Activated CD4-positive, CD25-positive, alpha-beta regulatory T cell (primary cell): ENCODE measurements at places on chromosomes 12 and 14.

DNA sequence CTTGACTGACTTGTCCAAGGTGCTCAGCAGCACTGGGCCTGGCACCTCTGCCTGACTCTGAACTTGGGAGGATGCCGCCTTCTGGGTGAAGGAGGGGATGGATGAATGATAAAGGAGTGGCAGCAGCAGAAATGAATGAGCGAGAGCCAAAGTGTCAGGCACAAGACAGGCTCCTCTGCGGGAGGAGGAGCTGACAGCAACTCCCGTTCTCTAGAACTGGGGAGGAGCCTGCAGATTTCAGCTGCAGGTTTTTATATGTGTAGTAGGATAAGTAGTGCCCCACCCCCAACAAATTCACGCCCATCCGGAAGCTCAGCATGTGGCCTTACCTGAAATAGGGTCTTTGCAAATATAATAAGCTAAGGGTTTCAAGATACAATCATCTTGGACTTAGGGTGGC lies 33.1 kb downstream of the SLC8B1 start:
- no peak for DNase-seq

DNA sequence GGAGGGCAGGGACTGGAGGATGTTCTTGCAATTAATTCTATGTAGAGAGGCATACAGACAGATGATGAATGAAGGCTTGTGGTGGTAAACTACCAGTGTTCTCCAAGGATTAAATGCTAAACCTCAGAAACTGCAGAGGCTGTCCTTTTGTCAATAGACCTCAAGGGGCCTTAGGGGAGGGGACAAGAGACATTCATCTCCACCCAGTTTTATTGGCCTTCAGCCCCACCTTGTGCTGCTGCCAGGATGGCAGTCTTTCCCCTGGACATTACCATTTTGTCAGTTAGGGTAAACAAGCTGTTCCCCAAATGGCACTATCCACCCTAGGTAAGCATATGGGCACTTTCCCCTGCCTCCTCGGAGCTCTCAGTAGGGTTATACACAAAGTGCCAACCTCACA lies 4.9 kb upstream of the SMAGP start:
- DNase-seq, result no peak

- no peak for DNase-seq
These were observed 313.0 kb upstream of the RTL1 start for GRCh38 chr14:101216366-101217079.

- DNase-seq, result peak; percentile 58
These were observed 1.0 kb upstream of the DDX23 start for GRCh38 chr12:48852734-48853688.

GRCh38 chr14:94278731-94279130 lies 14.3 kb downstream of the SERPINA10 start:
- no peak for DNase-seq

DNA sequence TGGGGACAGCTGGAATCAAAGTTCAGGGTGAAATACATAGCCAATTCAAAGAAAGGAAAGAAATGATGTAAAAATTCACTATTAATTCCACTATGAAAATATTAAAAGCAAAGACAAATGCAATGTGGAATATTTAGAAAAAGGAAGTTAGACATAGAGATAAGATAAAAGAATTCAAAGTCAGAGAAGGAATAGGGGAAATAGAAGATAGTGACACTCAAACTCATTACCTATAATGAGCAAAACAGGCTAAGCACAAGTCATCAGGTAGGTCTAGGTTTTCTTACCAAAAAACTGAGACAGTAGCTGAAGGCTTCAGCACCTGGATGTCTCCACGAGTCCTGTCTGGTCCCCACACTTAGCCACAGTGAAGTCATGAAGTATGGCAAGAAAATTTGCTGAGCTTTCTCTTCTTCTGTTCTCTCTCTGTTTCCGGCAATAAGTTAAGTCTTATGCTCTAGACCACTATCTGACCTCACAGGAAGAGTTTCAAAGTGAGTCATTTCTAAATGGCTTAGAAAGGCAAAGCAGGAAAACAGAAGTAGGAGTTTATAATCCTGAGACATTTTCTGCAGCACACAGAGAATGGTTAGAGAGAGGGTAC lies at the start of gene C3AR1:
Gene C3AR1, minus strand, starts transcription at position 369 of the 604 bp plus-strand sequence. CDS start 6,174 bp downstream, outside the sequence.
- DNase-seq, result no peak

- DNase-seq, result no peak
These were observed 903 bp downstream of the C12orf76 start for GRCh38 chr12:110047297-110047940.

DNA sequence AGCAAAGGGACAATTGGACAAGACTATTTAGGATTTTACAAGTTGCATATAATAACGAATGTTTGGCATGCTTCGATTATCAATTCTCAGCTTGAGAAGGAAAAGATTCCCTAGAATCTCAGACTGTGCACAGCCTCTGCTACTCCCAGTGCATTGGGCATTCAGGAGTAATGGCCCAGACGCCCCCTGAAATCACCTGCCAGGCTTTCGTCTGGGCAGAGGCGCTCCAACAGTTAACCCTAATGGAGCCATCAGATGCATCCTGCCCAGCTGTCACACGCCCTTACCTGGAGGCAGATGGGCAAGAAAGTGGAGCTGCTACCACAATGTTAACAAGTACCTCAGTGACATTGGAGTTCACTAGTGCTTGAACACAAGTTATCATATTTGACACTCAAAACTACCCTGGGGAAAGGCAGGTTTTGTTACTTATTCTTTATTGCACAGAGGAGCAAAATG lies 927 bp upstream of the LRP6 start:
- DNase-seq, result no peak

DNA sequence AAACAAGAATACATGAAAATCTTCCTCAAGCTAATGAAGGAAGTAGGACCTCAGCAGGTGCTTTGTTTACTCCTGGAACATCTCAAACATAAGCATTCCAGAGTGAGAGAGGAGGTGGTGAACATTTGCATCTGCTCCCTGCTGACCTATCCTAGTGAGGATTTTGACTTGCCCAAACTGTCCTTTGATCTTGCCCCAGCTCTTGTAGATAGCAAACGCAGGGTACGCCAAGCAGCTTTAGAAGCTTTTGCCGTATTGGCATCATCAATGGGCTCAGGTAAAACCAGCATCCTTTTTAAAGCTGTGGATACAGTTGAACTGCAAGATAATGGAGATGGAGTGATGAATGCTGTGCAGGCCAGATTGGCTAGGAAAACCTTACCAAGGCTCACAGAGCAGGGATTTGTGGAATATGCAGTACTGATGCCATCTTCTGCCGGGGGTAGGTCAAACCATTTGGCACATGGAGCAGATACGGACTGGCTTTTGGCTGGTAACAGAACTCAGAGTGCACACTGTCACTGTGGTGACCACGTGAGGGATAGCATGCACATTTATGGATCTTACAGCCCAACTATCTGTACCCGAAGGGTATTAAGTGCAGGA lies 1.9 kb downstream of the TOGARAM1 start:
- DNase-seq, result no peak

GRCh38 chr12:15165012-15165659 lies 56.1 kb downstream of the RERG start:
- no peak for DNase-seq

DNA sequence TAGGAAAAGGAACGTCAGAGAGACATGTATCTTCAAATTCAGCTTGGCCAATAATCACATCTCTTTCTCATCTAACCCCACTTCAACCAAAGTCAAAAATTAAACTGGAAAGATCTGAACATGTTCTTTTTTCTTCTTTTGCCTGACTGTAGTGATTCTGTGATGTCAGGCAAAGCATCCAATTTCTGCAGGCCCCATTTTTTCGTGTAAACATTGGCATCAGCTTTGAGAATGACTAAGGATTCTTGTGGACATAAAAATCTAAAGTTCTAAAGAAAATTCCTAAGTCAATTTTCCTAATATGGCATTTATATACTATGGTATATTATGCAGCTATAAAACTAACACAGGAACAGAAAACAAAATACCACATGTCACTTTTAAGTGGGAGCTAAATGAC lies 89.1 kb downstream of the STXBP6 start:
- no peak for DNase-seq

- DNase-seq, result no peak
These were observed 86.5 kb upstream of the FOXN3 start for GRCh38 chr14:89503431-89503996.

DNA sequence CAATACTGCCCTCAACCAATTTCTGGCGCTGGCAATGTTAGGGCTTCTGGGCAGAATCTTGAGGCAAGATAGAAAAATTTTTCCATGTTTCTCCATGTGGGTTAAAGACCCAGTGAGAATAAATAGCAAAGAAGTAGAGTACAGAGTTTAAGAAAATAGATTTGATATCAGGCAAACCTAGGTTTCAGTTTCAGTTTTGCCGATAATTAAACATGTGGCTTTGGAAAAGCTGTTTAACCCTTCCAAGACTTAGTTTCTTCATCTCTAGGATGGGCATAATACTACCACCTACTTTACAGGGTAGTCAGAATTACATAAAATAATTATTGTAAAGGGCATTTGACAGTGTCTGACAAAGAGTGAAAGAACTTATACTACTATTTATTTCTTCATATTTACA lies 360.4 kb downstream of the PCNX1 start:
- no peak for DNase-seq

- no peak for DNase-seq
These were observed 1.5 kb downstream of the FRMD6 start for GRCh38 chr14:51653079-51653774.

DNA sequence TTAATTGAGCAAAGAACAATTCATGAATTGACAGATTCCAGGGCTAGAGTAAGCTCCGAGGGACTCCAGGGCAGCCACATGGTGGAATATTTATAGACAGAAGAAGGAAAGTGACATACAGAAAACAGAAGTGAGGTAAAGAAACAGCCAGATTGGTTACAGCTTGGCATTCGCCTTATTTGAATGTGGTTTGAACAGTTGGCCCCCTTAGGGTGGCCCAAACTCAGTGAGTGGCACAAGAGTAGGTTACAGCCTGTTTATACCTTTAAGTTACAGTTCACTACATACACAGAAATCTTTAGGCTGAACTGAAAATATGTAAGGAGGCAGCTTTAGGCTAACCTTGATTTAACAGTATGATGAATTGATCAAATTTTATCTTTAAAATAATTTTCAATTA lies 174.5 kb upstream of the CNOT2 start:
- no peak for DNase-seq

- DNase-seq, result no peak
These were observed 51.4 kb upstream of the TMX1 start for GRCh38 chr14:51188566-51189185.

GRCh38 chr12:24424376-24424775 lies 474.9 kb upstream of the SOX5 start:
- no peak for DNase-seq

DNA sequence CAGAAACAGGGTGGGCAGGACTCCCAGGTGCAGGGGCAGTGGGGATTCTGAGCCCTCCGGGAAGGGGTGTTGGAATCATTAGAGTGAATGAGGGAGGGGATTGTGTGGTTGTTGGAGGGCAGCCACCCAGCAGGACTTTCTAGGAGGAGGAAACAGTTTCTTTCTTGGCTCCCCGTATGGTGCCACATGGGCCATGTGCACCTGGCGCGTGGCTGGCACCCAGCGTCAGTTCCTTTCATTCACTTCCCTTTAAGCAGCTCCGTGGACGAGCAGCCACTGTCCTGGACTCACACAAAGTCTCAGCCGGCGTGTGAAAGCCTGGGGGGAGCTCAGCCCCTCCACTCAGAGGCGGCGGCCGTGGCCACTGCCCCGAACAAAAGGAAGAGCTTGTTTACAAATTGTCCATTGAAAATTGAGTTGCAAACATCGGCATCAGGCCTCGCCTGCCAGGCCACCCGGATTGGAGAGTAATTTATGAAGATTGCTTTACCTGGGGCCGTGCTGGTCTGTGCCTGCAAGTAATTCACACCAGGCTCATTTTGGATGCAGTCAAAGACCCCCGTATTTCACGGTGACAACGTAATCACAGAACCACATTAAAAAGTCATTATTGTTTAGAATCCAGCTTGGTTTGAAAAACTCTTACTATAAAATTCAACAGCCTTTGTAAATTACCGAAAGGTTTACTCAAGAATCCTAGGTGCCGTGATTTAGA lies 101.7 kb upstream of the C14orf180 start:
- DNase-seq, result no peak

DNA sequence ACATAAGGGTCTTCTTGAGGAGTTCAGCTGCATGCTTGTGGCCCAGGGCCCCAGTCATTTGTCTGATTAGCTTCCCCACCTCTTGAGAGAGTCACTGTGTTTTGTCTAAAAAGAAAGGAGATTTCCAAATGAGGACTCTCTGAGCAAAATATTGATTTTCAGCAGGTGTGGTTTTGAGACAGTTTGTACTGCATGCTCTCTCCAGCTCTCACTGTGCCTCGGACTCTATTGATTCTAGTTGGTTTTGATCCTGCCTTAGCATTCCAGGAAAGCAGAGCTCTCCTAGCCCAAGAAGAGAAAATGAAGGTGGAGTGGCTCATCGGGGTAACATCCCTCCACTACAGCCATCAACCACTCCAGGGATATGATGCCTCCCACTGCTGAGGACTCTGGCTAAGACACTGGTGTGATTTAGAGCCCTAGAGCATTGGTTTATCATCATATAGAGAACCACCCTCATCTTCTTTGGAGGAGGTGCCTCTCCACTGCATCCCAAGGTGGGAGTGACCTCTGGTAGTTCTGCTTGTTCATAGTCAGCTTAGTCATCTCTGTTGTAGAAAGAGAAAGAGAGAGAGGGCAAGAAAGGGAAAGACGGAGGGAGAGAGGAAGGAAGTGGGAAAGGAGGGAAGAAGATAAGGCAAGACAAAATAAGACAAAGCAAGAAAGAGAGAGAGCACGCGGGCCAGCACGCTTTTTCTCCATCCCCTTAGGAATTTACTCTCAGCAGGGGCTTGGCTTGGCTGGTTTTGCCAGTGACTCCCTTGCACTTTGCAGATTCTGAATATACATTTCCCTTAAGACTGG lies 365.6 kb downstream of the DPF3 start:
- no peak for DNase-seq

DNA sequence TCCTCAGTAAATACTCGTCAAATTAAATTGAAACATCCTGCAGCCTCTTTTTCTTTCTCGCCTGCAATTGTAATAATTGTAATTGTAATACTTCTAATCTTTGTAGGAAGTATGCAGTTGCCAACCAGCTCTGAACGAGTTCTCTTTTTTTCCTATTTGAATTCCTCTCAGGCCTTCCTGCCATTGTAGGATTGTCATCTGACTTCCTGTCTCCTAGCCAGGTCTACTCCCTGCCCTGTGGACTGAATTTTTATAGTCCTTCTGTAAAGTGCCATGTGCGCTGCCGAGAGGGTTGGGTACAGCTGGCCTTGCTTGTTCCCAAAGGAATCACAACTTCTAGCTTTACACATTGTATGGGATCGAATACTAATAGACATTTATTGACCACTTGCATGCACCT lies 183.3 kb downstream of the SSPN start:
- DNase-seq, result no peak
